ENCODE measurements at places on chromosomes 3 and 15.

DNA sequence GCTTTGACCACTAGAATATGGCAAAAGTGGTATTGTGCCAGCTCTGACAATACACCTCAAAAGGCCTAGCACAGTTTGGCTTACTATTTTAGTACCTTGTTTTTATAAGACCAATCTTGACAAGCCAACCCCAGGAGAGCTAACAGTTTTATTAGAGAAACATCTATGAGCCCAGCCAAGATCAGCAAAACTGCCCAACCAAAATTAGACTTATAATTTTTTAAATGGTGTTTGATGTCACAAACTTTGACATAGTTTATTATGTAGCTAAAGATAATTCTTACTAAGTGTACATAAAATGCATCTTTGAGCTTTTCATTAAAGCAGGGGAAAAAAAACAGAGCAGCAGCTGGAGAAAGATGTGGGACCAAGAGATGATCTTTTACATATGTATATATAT, 537.5 kb downstream of the ZPLD1 start:
- no peak for DNase-seq

DNA sequence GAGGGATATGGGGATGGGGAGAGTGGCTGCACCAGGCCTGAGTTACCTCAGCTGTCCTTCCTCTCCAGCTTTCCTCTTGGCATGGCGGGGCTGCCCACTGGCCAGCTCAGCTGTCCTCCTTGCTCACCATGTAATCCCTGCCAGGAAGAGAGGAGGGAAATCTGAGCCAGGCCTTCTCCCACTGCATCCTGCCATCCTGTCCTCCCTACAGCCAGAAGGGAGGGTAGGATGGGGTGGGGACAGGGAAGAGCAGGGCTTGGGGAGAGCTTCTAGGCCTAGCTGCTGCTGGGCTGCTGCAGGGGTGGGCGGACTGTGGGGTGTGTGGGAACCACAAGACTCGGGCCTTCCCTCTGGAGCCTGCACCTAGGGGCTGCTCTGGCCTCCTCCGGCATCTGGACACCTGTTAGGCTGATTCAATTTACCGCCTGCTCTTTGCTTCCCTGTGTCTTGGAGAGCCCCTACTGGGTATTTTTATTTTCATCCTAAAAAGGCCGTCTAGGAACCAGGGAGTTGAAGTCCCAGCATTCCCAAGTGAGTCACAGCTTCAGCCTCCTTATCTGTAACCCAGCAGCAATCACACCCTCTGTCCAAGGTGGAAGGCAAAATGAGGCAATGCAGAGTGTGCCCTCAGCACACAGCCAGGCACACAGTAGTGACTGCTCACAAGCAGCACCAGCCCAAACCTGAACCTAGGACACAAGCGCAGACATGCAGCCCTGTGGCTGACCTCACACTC, 13.1 kb upstream of the KY start:
- no peak for DNase-seq

GRCh38 chr3:186069199-186069598, 39.7 kb downstream of the ETV5 start:
- no peak for DNase-seq

- DNase-seq, result no peak
These were observed 20.5 kb downstream of the TRPM1 start for GRCh38 chr15:31081056-31081455.

GRCh38 chr3:61610316-61610715, 48.9 kb downstream of the PTPRG start:
- DNase-seq, result no peak

Measured in head of caudate nucleus (tissue), 42 donors.